IPS DF 19.7 (cell line): ENCODE measurements at places on chromosomes 16 and 17.
A peak's percentile ranks its signal among the peaks of the same experiment; 100 is the strongest.

GRCh38 chr16:17607609-17608008 is 136.8 kb upstream of the XYLT1 start:
- DNase-seq, result no peak

- DNase-seq, result no peak
Measured at GRCh38 chr17:37461668-37462067, 28.0 kb upstream of the DUSP14 start.

- no peak for DNase-seq
Measured at GRCh38 chr17:52762147-52762793, 603.8 kb upstream of the CA10 start.

GRCh38 chr17:149231-149630 is 11.9 kb downstream of the SCGB1C2 start:
- DNase-seq, result no peak

DNA sequence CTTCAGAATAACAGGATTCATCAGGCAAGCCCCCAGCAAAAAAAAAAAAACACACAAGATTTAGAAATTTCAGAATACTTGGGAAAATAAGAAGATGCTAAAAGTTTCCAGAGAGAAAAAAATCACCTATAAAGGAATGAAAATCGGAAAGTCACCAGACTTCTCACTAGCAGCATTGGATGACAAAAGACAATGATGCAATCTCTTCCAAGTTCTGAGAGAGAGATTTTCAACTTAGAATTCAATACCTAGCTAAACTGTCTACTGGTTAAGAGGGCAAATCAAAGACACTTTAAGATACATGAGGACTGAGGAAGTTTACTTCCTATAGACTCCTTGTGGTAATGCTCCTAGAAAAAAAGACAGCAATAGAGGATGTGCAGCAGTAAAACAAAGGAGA is 23.9 kb upstream of the TNS4 start:
- DNase-seq, result no peak

DNA sequence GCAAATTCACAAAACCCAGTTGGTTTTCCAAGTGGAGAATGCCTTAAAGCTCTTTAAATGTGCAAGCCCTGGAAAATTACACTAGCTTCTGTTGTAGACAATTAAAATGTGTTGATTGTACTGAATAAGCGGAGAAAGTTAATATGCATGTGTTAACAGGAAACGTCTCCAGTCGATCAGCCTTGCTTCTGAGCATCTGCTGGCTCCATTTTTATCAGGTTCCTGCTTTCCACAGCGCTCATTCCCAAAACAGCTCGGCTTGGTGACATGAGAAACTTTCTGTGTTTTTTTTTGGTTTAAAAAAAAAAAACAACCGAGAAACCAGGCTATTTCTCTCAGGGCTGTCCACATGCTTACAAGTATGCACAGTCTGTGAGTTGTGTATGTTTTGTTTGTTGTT is 60.7 kb downstream of the VPS35L start:
- DNase-seq, result no peak

DNA sequence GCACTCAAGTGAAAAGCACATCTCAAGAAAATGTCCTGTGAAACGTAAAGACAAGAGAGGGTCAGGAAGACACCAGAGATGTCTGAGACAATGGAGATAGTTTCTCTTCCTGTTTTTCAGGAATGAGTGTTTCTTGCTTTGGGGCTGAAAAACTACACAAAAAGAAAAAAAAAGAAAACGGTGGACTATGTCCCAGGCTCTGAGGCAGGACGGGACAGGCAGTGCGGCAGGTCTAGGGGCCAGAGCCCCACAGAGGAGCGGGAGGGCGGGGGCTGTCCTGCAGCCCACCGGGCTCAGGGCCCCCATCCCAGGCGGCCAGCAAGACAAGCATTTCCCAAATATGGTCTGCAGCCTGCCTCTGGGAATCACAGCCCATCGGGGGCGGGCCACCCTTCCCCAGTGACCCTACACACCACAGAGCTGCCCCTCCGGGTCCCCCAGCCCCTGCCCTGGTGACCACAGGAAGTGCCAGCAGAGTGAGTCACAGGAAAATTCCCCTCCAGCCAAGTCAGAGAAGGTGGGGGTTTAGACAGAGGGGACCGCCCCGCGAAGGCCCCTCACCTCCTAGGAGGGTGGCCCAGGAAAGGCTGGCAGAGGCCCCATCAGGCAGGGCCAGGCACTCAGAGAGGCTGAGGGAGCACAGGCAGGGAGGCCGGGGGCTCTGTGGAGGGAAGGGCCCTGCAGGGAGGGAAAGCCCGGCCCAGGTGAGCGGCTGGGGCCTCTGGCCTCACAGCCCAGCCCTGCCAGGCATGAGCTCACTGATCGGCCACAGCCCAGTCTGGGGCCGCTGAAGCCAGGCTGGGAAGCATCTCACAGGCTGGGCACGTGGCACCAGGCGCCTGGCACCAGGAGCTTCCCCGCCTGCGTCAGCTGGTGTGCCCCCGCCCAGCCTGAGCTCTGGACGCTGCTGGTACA is 6.3 kb downstream of the BCAR1 start:
- no peak for DNase-seq

DNA sequence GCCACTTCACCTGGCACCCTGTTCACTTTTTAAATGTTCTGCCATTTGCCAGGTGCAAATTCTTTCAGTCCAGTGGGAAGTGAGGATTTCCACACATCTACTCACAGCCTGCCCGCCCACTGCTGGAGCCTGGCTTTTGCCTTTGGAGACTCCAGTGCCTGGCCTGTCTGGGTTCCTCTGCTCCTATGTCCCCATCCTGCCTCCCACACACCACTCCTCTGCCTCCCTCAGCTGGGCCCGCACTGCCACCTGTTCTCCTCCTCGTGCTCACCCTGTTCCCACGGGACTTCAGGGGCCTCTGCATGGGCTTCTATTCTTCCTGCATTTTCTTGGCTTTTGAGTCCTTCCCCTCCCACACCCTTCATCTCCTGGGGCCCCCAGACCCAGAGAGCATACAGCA is 7.9 kb upstream of the NDRG4 start:
- DNase-seq, result no peak

- DNase-seq, result no peak
Measured at GRCh38 chr16:68089067-68089466, 3.9 kb downstream of the NFATC3 start.

GRCh38 chr16:70774261-70774660 is 26.7 kb downstream of the VAC14 start:
- DNase-seq, result no peak

DNA sequence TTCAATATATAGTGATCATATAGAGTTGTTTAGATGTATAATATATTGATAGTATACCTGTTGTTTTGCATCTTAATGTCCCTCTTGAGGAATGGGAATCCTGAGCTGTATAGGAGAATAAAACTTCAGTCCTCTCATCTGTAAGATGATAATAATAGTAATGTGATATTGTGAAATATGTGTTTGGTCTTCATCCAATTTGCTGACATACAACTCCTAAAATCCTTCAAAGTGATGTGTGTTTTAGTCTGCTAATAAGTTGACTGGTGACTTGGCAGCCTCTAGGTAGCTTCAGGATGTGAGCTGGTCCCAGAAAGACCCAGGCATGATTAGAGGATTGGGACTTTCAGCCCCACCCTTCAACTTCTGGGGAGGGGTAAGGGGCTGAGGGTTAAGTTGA is 22.8 kb upstream of the NFAT5 start:
- DNase-seq, result no peak

GRCh38 chr17:67125924-67126323 is 81.6 kb downstream of the CACNG1 start:
- no peak for DNase-seq

DNA sequence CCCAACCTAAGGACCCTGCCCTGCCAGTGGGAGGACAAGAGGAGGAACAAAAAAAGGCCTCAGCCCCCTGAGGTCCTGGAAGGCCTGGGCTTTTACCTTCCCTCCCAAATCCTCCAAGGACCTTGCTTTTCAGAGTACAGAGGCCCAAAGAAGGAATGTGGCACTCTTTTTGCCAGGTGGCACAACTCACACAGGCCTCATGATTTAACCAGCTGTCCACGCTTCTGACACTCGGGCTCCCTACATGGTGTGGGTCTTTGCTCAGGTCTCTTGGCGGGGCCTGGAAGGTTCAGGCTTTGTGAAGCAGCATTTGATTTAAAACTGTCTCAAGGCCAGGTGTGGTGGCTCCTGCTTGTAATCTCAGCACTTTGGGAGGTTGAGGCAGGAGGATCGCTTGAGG is 120.6 kb downstream of the ABCC6 start:
- DNase-seq, result no peak

GRCh38 chr17:37170881-37171425 is 204.8 kb upstream of the C17orf78 start:
- peak; percentile 12 for DNase-seq

DNA sequence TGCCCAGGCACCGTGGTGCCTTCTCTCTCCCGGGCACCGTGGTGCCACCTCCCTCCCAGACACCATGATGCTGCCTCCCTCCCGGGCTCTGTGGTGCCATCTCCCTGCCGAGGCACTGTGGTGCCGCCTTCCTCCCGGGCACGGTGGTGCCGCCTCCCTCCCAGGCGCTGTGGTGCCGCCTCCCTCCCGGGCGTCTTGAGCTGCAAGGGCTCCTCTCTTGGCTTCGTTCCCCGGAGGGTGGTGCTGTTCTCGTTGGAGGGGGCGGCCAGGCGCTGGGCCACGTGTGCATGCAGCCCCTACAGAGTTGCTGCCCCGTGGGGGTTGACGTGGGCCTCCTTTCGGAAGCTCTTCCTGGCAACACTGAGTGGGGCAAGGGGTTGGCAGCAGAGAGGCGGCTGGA is 8.2 kb downstream of the CENPX start:
- no peak for DNase-seq
